ENCODE measurements at places on chromosomes 5 and 9. TPM values are rescaled to one million over a fixed set of nuclear protein-coding genes. Genes with fewer than 3 reads are reported as not detected.

- H3K27ac ChIP-seq, result no peak overlapping the region
- DNase-seq, result no peak
- H3K36me3 ChIP-seq, result no peaks in the 10 kb centered on the region
These were observed 87.8 kb upstream of the SLC27A6 start for GRCh38 chr5:128877476-128877875.

GRCh38 chr9:89941875-89942274 lies 337.1 kb downstream of the GADD45G start:
- DNase-seq, result no peak
- peaks cover 19% of the 10 kb centered on the region for H3K4me1 ChIP-seq
- peak overlapping the region; percentile 51 for H3K4me3 ChIP-seq
- peak overlapping the region; percentile 61 for H3K27ac ChIP-seq
- peaks cover 16% of the 10 kb centered on the region for H3K27me3 ChIP-seq

DNA sequence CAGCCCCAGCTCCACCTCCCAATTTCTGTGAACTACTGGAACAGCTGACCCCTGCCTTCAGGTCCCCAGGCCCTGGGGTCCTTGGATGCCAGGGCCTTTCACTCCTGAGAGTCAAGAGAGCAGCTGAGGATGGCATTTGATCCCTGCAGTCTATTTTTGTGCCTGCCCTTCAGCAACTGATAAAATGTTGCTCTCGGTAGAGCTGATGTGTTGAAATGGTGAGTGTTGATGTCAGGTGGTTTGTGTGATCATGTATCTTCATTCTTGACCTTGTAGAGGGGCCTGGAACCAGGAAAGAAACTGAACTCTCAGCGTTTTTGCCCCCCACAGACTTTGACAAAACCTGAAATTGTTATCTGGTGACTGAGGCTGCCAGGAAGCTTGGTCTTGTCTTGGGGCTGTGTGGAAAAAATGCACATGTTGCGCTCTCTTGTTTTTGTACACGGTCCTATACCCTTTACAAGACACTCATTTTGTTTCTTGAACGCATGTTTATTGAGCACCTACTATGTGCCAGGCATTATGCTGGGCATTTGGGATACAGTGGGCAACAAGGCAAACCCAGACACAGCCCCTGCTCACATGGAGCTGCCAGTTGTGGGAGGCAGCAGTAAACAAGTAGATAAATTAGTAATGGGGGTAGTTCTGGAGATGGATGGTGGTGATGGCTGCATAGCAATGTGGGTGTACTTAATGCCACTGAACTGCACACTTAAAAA lies 78.3 kb downstream of the PPARGC1B start:
- no peak overlapping the region for H3K4me3 ChIP-seq
- peaks cover 2% of the 10 kb centered on the region for H3K27me3 ChIP-seq
- H3K4me1 ChIP-seq, result peaks cover 22% of the 10 kb centered on the region
- DNase-seq, result no peak
- no peak overlapping the region for H3K27ac ChIP-seq

- H3K4me1 ChIP-seq, result peaks cover 6% of the 10 kb centered on the region
- no peak overlapping the region for H3K4me3 ChIP-seq
- no peak for DNase-seq
- H3K27me3 ChIP-seq, result peaks cover 3% of the 10 kb centered on the region
- H3K27ac ChIP-seq, result no peak overlapping the region
These were observed 186.8 kb downstream of the ACTL7B start for GRCh38 chr9:108668938-108669335.

DNA sequence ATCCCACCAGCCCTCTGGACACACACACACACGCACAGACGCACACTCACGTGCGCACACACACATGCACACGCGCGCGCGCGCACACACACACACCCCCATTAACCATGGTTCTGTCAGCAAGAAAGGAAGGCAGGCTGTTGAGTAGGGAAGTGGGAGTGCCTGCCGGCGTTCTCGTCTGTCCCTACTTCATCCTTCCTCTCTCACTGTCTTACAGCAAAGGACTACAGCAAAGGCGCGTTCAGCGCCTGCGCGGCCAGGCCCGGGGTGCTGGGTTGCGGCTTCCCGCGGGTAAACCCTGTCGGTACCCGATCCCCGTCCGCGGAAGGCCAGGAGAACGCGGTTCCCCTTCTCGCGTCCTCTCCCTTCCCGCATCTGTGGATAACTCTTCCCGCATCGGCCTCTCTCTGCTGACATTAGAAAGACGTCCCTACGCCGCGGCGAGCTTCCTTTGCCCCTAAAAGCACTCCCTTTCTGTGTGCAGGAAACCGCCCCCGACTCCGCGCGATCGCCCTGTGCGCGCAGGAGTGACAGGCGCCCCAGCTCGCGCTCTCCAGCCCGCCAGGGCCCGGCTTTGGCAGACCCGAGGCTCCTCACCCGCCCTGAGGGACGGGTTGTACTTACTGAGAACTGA lies 219.2 kb downstream of the AGTPBP1 start:
- peak overlapping the region; percentile 60 for H3K27ac ChIP-seq
- H3K4me3 ChIP-seq, result peak overlapping the region; percentile 87
- DNase-seq, result no peak
- H3K4me1 ChIP-seq, result peaks cover 4% of the 10 kb centered on the region
- H3K36me3 ChIP-seq, result no peaks in the 10 kb centered on the region

DNA sequence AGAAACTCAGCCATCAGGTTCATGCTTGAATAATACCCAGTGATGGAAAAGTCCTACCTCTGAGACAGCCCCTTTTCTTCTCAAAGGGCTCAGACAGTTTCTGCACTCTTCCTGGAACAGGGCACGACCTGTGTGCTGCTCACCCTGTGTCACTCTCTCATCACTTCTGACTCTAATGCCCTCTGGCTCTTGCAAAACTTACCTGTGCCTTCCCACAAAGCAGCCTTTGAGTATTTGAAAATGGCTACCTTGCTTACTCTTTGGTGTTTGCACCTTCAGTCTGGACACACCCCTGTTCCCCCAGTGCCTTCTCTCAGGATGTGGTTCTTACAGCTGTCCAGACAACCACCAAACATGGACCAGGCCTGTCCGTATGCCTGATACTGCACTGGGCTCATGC lies 171.4 kb downstream of the GRIA1 start:
- no peak for DNase-seq
- peaks cover 20% of the 10 kb centered on the region for H3K4me1 ChIP-seq
- H3K27me3 ChIP-seq, result no peaks in the 10 kb centered on the region
- H3K27ac ChIP-seq, result no peak overlapping the region
- H3K36me3 ChIP-seq, result no peaks in the 10 kb centered on the region

- H3K36me3 ChIP-seq, result no peaks in the 10 kb centered on the region
- no peaks in the 10 kb centered on the region for H3K27me3 ChIP-seq
- H3K27ac ChIP-seq, result peak overlapping the region; percentile 77
- H3K4me3 ChIP-seq, result no peak overlapping the region
- no peak for DNase-seq
These were observed 25.1 kb upstream of the CDKN2AIPNL start for GRCh38 chr5:134436523-134437339.

GRCh38 chr9:2494562-2494961 lies 127.0 kb upstream of the VLDLR start:
- no peak overlapping the region for H3K4me3 ChIP-seq
- H3K27me3 ChIP-seq, result no peaks in the 10 kb centered on the region
- H3K36me3 ChIP-seq, result peaks cover 8% of the 10 kb centered on the region
- peak overlapping the region; percentile 39 for H3K27ac ChIP-seq
- peaks cover 32% of the 10 kb centered on the region for H3K4me1 ChIP-seq

GRCh38 chr5:78636682-78637081 lies 11.9 kb downstream of the LHFPL2 start:
- H3K4me3 ChIP-seq, result no peak overlapping the region
- peaks cover 3% of the 10 kb centered on the region for H3K27me3 ChIP-seq
- peaks cover 54% of the 10 kb centered on the region for H3K4me1 ChIP-seq

The PRKAA1 gene
- total RNA-seq, result 58.6 TPM

The OR13D1 gene
- total RNA-seq, result not detected

The OR1J4 gene
- total RNA-seq, result not detected

The LECT2 gene
- total RNA-seq, result not detected

The N4BP3 gene
- 6.6 TPM for total RNA-seq
